Ureter (tissue), 1 donor: ENCODE measurements at places on chromosomes 3 and 15. TPM values are rescaled to one million over a fixed set of nuclear protein-coding genes. Genes with fewer than 3 reads are reported as not detected.

The HYAL2 gene
- 87.9 TPM for total RNA-seq

GRCh38 chr15:77436822-77437221 is 16.1 kb downstream of the HMG20A start:
- no peak for DNase-seq

GRCh38 chr3:125061170-125061569 is 5.4 kb upstream of the HEG1 start:
- peak; percentile 57 for DNase-seq

The ITIH3 gene
- total RNA-seq, result 4.6 TPM

DNA sequence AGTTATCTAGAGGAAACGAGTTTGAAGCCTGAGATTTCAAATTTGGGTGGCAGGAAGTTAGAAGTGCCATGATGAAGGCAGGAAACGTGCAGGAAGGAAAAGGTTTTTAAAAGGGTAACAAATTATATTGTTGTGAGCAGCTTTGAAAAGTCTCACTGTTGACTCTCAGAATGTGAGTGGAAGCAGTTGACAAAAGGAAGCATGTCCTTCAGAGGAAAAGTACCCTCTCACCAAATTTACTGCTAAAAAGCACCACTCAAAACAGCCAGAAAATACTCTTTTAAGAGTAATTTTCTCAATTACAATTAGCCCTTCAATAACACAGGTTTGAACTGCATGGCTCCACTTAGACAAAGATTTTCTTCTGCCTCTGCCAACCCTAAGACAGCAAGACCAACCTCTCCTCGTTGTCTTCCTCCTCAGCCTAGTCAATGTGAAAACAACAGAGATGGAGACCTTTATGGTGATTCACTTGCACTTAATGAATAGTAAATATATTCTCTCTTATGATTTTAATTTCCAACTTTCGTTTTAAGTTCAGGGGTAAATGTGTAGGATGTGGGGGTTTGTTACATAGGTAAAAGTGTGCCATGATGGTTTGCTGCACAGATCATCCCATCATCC is 117.1 kb upstream of the LIPC start:
- no peak for DNase-seq

GRCh38 chr15:70164910-70165715 is 67.4 kb upstream of the TLE3 start:
- no peak for DNase-seq

DNA sequence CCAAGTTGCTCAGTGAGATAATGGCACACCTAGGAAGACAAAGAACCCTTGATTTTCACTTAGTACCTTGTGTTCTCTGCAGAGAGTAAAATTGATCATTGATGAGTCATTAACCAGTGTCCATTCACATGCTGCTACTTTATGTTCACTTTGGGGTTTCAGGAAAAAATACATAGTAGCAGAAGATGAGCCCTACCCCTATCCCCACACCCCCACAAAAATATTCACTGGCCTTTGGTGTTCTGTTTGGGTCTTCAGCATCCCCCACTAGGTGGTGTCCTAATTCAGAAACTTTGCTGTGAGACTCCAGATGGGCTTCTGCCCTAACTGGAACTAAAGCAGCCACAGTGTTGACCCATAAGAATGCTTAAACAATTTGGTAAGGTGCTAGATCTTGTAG is 178.8 kb downstream of the KLHL25 start:
- DNase-seq, result no peak

GRCh38 chr15:73906346-73907034 is 19.8 kb upstream of the LOXL1 start:
- DNase-seq, result no peak

DNA sequence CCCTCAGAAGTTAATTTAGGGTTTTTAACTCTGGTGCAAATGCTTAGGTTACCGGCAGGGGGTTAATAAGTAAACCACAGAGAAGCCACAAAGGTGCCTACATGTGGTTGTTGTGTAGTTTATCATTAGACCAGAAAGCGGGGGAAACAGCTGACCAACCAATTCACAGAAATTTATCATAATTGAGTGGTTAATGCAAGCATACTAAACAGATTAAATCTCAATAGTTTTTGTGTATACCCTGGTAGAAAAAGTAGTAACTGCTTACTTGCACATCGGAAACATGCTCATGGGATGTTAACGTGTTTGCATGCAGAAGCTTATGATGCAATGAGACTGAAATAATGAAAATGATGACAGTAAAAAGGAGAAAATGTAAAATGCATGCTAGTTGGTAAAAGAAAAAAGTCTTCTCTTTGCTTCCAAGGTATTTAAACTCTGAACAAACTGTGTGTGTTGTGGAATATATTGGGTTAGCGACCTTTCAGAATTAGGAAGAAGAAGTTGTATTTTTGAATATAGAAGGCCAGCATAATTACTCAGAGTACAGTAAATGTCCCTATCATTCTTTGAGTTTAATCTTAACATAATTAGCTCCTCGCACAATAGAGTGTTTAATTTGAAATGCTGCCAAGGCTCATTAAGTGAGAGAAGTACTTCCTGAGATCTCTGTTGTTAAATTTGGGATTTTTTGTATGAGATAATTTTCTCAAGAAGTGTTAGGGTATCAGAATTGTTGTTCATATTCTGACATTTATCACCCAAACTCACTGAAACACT is 316.2 kb downstream of the PTPRG start:
- DNase-seq, result no peak

The GOLGA8F gene
- total RNA-seq, result not detected

The CCR3 gene
- total RNA-seq, result not detected

The ARHGEF26 gene
- total RNA-seq, result 19.0 TPM

GRCh38 chr3:136142592-136142991 is 53.5 kb downstream of the MSL2 start:
- no peak for DNase-seq

GRCh38 chr3:137219801-137220445 is 262.1 kb downstream of the IL20RB start:
- DNase-seq, result no peak

- no peak for DNase-seq
Measured at GRCh38 chr3:150239766-150240165, 168.3 kb upstream of the TSC22D2 start.

DNA sequence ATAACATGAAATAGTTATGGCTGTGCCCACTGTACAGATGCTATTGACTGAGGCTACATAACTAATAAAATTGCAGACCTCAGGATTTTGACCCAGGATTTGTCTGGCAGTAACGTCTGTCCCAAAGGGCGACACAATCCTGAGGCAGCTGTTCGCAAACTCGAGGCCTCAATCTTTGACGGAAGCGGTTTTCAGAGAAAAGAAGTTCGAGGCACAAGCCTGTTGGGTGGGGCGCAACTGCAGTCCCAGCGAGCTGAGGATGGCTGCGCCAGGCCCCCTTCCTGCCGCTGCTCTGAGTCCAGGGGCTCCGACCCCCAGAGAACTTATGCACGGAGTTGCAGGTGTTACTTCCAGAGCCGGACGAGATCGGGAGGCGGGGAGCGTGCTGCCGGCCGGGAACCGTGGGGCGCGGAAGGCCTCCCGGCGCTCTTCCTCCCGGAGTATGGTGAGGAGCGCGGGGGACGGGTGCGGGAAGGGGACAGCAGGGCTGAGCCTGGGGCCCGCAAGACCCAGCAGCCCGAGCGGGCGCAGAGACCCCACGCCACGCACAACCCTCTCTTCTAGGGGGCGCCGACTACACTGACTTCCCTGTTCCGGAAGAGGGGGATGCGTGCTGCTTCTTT is at the start of gene PARP15:
Gene PARP15, plus strand, starts transcription at position 242 of the 623 bp plus-strand sequence. Its CDS starts 18 bp downstream, at position 260.
- DNase-seq, result no peak

The SLC7A14 gene
- total RNA-seq, result not detected

DNA sequence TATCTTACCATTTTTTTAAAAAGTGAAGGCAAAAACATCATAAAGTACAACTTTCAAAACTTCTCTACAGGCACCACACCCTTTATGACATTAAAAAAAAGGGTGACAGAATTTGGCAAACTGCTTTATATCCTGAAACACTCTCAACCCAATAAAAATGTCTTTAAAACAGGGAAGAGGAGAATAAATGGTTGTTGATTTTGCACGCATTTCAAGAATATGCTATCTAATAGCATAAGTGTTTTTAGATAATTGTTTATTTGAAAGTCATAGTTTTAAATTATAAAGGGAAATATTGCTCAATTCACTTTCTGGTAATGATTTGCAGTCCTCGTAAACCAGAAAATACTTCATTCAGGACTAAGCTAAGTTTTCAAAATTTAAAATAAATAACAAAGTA is 1.7 kb upstream of the PCOLCE2 start:
- DNase-seq, result no peak

The PYDC2 gene
- not detected for total RNA-seq

DNA sequence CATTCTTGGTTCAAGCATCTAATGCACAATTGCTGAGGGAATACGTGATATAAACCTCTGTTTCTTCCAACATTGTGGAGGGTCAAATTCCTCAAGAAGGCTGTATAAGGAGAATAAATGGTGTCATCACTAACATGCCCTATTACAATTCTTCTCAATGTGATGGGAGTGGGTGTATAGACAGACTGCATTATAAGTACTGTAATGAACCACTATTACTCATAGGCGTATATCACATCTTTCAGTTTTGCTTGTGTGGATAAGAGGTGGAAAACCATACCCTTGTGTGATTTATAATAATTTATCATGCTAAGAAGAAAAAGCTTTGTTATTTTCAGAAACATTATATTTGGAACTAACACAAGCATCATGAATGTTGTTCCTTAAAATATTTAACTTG is 35.3 kb upstream of the BBX start:
- DNase-seq, result no peak

DNA sequence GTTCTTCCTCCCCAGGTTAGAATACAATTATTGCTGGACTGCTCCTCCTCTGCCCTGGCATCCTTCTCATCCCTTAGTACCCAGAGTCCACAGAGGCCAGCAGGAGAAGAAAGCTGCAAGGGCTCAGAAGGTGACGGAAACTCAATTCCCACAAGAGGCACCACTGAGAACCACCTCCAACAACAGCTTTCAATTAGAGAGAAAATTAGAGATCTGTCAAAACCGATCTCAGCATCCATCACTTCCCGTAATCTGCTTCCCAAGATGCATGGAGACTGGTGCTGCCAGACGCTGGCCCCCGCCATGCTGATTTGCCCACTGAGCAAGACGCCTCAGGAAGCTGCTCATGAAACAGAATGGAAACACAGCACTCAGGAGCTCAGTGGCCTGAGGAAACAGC is 135.0 kb upstream of the PRICKLE2 start:
- no peak for DNase-seq

The ANKRD34C gene
- total RNA-seq, result not detected

DNA sequence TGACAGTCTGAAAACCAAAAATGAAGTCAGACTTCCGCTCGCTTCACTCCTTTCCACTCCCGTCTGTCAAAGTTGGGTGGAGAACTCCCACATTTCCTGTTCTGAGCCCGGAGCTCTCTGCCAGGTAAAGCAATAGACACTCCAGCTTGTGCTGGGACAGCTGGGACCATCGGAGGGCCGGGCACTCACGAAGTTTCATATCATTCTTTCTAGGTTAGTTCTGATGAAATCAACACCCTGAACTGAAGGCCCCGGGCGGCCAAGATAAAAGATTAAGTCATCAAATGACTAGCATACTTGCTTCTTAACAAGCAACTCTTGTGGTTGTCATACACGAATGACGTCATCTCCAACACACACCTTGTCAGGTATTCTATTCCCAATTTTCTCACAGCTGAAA is 42.1 kb downstream of the MAGI1 start:
- DNase-seq, result peak; percentile 44

- no peak for DNase-seq
Measured at GRCh38 chr3:172903642-172904320, 153.3 kb downstream of the ECT2 start.

The EOMES gene
- total RNA-seq, result 0.16 TPM

The ADCY5 gene
- total RNA-seq, result 27.8 TPM

DNA sequence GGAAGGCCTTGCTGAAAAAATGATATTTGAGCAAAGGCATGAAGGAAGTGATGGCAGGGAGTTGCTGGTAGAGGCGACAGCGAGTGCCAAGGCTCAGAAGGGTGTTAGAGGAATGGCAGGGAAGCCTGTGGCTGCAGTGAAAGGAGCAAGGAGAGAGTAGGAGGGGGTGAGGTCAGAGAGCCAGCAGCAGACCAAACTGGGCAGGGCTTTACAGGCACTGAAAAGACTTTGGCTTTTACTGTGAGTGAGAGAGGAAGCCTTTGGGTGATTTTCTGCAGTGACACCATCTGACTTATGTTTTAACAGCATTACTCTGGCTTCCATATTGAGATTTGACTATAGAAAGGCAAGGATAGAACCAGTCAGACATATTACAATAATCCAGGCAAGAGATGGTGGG is 11.4 kb downstream of the TICRR start:
- no peak for DNase-seq

GRCh38 chr15:98711810-98712209 is 63.5 kb downstream of the IGF1R start:
- DNase-seq, result no peak

GRCh38 chr3:151191095-151191494 is 11.9 kb downstream of the GPR171 start:
- no peak for DNase-seq

The ABHD6 gene
- 8.3 TPM for total RNA-seq

The FRG2C gene
- not detected for total RNA-seq

GRCh38 chr3:46849045-46849631 is 14.1 kb downstream of the MYL3 start:
- no peak for DNase-seq

GRCh38 chr3:115857518-115858136 is 234.3 kb downstream of the GAP43 start:
- no peak for DNase-seq
